BE2C (cell line): ENCODE measurements at places on chromosomes 1 and 21.
A peak's percentile ranks its signal among the peaks of the same experiment; 100 is the strongest.

DNA sequence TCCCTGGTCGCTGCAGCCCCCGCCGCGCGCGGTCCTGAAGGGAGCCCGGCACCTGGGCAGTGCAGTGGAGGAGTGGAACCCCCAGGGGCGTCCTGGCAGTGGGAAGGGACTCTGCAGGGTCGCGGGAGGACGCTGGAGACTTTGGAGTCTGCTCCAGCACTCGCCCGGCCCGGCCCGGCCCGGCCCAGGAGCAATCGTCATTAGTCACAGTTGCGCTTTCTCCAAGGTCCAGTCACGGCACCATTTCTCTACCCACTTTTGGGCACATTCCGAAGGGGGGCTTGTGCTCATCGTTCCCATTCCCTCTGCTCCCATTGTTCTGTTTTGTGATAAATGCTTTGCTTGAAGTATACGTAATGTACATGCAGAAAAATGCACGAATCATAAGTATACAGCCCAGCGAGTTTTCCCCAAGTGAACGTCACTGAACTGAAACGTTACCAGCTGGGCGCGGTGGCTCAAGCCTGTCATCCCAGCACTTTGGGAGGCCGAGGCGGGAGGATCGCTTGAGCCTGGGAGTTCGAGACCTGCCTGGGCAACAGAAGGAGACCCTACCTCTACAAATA lies 999 bp downstream of the THAP3 start:
- DNase-seq = no peak

DNA sequence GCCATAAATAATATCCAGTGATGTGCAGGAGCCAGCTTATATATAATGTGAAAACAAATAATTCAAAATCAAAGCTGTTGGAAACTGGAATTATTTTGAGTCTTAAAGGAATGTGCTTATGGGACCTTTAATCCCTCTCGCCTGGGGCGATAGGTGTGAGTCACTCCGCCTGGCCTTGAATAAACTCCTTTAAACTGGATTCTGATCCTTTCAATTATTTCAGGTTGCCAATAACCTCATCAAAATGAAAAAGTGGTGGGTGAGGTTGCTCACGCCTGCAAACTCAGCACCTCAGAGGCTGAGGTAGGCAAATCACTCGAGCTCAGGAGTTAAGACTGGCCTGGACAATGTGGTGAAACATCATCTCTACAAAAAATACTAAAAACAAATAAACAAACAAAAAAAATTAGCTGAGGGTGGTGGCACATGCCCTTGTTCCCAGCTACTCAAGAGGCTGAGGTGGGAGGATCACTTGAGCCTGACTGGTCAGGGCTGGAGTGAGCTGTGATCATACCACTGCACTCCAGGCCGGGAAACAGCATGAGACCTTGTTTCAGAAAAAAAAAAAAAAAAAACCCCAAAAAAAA lies 11.4 kb upstream of the SLC2A5 start:
- DNase-seq = no peak

DNA sequence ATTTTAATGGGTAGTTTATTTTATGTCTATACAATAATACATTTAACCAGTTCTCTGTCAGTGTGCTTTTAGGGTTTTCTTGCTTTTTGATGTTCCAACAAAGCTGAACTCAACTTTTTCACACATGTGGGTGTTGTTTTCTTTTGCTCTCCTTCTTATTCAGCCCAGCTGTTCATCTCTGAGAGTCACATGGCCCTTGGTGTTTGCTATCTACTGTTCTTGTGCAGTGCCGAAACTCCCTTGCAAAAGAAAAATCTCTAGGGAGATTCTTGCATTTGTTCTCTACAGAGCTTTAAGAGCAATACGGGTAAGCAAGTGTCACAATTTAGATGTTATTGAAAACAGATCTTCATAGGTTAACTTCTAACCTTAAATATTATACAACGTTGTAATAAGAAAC lies 281.1 kb upstream of the CXADR start:
- no peak for DNase-seq

GRCh38 chr1:18539171-18539570 lies 58.4 kb downstream of the KLHDC7A start:
- DNase-seq = no peak

- DNase-seq = peak; percentile 22
These were observed 41.0 kb upstream of the ID3 start for GRCh38 chr1:23600283-23600682.
